ENCODE measurements at places on chromosomes 1 and 21.

DNA sequence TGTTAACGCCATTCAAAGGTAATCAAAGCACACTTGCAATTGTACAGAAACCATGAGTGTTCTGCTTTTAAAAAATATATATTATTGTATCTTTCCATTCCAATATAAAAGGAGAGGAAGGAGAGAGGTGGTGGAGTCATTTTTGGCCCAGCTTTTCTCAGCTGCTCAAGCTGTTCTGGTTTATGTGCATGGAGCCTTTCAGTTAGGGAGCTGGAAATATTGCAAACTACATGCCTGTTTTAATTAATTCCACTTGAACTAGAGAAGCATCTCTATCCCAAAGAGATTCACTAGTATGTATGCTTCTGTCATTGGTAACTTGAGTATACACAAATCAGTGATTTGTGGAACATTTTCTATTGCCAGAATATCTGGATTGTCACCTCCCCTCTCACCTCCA is 28.5 kb upstream of the C1orf105 start:
- DNase-seq, result no peak

DNA sequence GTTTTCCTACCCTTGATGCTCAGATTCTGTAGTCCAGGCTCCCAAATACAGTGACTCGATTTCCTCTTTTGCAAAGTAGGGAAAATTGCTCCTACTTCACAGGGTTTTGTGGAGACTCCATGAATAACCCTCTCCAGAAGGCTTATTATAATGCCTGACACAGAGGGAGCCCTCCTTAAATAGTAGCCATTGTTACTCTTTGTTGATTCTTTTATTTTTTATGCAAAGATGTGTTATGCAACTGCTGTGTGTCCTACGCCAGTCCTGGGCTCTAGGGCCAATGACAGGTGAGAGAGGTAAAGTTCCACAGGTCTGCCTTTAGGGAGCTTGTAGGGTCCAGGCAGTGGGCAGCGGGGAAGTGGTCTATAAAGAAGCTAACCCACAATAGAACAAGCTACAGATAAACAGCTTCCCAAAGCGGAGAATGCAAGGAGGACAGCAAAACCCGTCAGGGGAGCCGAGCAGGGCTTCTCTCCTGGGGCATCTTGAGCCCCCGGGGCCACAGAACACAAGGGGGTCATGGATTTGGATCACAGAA is 1.5 kb downstream of the AADACL3 start:
- DNase-seq, result no peak

DNA sequence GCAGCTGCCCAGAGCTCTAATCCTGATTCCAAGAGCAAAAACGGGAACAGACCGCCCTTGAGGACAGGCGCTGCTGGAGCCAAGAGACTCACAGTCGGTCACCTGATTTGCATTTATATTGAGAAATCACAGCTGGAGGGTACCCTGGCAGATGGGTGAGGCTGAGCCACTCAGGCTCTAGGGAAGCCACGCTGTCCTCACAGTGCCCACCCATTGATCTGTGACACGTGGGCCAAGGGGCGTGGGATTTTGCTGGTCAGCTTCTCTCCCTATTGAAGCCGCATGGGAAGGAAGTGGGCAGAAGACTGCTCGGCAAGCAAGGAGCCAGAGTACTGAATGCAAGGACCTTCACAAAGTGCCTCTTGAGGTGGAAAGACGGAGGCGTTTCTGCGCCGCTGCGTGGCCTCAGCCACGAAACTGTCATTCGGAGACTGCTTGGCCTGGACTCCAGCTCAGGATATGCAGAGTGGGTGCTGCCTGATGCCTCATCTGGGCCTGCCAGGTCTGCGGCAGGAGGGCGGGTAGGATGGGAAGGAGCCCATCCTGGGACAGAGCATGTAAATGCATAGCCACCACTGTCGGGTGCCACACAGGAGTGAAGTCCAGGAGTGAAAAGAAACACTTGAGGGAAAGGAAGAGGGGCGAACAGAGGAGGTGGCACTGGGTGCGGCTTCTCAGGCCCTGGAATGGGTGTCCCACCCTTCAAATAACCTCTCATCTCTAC is 139.8 kb downstream of the PGBD5 start:
- no peak for DNase-seq

GRCh38 chr1:25105836-25106235 is 126.5 kb downstream of the SYF2 start:
- no peak for DNase-seq

GRCh38 chr1:229714964-229715603 is 89.0 kb downstream of the URB2 start:
- DNase-seq, result peak; percentile 14

DNA sequence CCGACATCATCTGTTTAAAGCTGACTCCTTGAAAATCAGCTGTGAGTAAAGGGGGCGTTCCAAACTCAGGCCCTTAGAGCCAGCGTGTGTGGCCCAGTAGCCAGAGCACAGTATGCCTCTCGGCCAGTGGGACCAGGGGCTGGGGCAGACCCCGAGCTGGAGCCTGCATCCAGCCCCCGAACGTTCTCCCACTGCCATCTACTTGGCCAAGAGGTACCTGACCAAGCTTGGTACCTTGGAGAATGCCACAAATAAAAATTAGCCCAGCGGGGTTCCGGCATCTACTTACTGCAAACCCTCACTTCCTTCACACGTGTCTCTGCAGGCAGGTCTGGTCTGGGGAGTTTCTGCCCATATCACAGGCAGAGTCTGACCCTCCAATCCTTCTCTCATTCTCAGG is 56.7 kb upstream of the COL6A2 start:
- no peak for DNase-seq

- DNase-seq, result no peak
These were observed 5.7 kb upstream of the IL10 start for GRCh38 chr1:206778031-206778430.

- DNase-seq, result peak; percentile 74
These were observed at the start of gene KCND3 for GRCh38 chr1:111989531-111990025. Gene KCND3, minus strand, starts transcription at chr1:111989668.

GRCh38 chr1:244052016-244052727 is 1.1 kb downstream of the ZBTB18 start:
- no peak for DNase-seq

- no peak for DNase-seq
These were observed 42.0 kb downstream of the ACOT7 start for GRCh38 chr1:6351480-6352137.

GRCh38 chr1:74328851-74329250 is 93.7 kb downstream of the TNNI3K start:
- DNase-seq, result no peak

- no peak for DNase-seq
These were observed 77.5 kb downstream of the SLC45A1 start for GRCh38 chr1:8395433-8395866.

GRCh38 chr1:116478621-116479020 is 92.2 kb downstream of the CD58 start:
- no peak for DNase-seq

- no peak for DNase-seq
These were observed 5.2 kb downstream of the H6PD start for GRCh38 chr1:9239622-9240401.

GRCh38 chr1:9066945-9067807 is 2.3 kb downstream of the SLC2A5 start:
- DNase-seq, result no peak

GRCh38 chr1:82400521-82400920 is 599.8 kb downstream of the ADGRL2 start:
- no peak for DNase-seq

- no peak for DNase-seq
These were observed 244.4 kb downstream of the LRRIQ3 start for GRCh38 chr1:73953586-73953985.

GRCh38 chr1:202888531-202889360 is at the start of gene RABIF:
Gene RABIF, minus strand, starts transcription at chr1:202889149. Its CDS starts 51 bp downstream, at chr1:202889098.
- DNase-seq, result peak; percentile 96

GRCh38 chr1:29689372-29690030 is 453.2 kb downstream of the PTPRU start:
- DNase-seq, result no peak

GRCh38 chr1:108016451-108016920 is 51.5 kb upstream of the VAV3 start:
- no peak for DNase-seq

DNA sequence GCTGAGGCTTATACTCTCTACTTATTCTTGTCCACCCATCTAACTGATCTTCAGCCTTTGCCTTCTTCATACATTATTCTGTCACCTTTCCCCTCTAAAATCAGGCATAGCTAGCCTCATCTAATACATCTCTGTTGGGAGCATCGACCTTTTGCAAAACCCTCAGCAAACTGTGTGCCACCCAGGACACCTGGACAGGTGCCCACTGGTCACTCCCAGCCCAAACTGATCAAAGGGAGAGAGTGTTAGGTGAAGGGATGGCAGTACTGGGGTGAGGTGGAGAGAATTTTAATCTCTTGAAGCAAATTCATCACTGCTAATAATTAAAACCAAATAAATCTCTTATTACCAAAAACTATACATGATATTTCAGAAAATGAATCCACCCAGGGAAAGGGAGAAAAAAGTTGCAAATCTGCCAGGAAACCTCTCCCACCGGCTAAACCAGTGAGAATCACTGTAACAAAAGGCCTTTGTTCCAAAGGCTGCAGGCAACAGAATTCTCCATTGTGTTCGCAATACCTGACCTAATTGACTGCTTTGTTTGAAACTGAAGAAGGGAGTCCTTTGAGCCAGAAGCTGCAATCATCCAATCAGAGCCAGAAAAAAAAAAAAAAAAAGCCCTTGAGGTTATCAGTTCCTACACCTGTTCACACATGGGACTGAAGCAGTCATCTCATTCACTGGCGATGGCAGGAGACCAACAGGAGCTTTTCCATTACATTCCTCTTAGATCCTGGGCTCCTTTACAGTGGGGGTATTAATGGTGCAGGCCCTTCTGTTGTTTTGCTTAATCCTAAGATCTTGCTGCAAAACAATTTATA is 172.6 kb downstream of the APP start:
- DNase-seq, result no peak

- no peak for DNase-seq
These were observed 21.2 kb downstream of the CRNN start for GRCh38 chr1:152392909-152393308.

DNA sequence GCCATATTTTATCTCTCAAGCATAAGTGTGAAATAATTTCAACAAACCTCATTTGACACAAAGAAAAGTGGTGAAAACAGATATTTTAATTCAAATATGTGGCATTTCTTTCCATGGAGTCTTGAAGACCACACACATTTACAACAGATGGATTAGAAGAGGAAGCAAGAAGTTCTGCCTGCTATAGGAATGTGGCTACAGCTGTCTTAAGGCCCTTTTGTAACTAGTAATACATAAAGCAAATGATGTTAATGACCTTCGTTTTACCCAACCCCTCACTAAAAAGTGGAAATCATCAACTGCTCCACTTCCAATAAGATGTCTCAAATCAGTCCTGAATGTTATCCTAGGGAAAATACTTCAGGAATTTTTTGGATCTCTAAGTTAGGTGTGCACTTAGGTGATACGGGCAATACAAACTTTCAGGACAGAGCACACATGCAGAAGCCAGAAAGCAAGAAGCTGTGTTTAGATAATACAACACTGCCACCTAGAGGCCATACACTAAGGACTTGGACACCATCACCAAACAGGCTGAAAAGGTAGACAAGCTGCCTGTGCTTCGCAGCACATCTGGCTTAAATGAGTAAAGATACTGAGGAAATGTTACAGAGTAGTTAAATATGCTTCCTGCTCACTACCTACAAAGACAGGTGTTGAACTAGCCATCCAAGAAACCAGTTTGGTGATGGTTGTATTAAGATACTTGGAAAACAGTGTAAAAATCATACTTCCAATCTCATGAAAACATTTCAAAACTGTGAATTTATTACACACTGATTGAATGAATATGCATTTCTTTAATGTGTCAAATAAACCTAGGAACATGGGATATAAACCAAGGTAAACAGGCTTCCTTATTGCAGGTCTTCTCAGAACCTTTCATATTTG is 24.4 kb downstream of the RRAGC start:
- peak; percentile 52 for DNase-seq

GRCh38 chr1:160821627-160822026 is 25.7 kb downstream of the LY9 start:
- DNase-seq, result no peak

DNA sequence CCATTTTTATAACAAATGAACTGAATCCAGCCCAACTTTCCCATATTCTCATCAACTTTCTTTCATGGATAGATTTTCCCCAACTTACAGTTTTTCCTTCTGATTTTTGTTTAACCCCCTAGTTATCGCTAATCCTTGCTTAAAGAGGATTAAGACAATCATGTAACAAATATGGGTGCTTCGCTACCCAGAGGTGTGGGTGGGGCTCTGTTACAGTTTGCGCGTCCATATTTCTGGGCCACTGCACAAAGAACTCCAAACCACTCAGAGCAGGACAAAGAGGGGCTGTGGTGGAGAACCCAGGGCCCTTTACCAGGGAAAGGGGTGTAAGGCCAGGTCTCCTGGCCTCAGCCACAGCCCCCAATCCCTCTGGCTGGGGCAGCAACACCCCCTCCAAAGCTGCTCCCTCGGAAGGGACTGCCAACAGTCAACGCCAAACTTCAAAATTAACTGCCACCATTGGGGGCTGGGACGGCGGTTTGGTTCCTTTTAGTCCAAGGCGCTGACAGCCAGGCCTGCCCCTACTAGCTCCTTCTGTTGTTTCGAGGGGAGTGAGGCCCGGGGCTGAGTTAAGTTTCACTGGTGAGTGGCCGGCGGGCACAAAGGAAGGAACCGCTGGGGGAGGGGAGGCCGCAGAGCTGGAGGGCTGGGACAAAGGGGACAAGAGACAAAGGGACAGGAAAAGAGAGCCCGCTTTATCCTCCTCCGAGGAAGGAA is 27.9 kb downstream of the SSBP3 start:
- peak; percentile 66 for DNase-seq

DNA sequence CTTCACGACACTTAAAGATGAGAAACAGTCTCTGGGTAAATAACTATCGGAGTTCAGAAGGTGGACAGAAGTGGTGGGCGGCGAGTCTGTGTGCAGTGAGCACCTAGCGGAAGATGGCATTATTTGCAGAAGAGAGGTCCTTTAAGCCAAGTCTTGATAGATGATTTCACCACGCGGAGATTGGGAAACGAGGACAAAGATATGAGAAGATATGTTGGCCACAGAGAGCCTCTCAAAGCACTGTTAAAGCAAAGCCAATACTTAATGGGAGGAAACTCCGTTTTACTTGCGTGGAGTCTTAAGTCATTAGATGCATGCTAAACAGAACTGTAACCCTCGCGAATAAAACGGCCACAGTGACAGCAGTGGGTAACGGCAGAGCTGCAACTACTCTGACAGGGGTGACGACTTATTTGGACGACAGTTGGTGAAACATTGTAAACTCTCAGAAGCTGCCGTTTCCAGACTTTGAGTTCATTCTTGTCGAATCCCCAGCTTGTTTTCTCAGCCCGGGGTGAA is 577 bp upstream of the CEP350 start:
- DNase-seq, result peak; percentile 12

All from nephron progenitor cell (in vitro differentiated cells).